ENCODE measurements at places on chromosomes 3 and 15. TPM values are rescaled to one million over a fixed set of nuclear protein-coding genes. Genes with fewer than 3 reads are reported as not detected.

The LNP1 gene
- total RNA-seq = 5.3 TPM

The ZNF80 gene
- total RNA-seq = not detected

The MNS1 gene
- 28.7 TPM for total RNA-seq

The CFAP92 gene
- 0.26 TPM for total RNA-seq

The HYAL2 gene
- total RNA-seq = 18.1 TPM

The CYP8B1 gene
- total RNA-seq = not detected

The ANP32A gene
- 370 TPM for total RNA-seq

The IQCH gene
- total RNA-seq = 2.5 TPM

The RBP2 gene
- not detected for total RNA-seq
